ENCODE measurements at places on chromosomes 13 and 19. TPM values are rescaled to one million over a fixed set of nuclear protein-coding genes. Genes with fewer than 3 reads are reported as not detected.

DNA sequence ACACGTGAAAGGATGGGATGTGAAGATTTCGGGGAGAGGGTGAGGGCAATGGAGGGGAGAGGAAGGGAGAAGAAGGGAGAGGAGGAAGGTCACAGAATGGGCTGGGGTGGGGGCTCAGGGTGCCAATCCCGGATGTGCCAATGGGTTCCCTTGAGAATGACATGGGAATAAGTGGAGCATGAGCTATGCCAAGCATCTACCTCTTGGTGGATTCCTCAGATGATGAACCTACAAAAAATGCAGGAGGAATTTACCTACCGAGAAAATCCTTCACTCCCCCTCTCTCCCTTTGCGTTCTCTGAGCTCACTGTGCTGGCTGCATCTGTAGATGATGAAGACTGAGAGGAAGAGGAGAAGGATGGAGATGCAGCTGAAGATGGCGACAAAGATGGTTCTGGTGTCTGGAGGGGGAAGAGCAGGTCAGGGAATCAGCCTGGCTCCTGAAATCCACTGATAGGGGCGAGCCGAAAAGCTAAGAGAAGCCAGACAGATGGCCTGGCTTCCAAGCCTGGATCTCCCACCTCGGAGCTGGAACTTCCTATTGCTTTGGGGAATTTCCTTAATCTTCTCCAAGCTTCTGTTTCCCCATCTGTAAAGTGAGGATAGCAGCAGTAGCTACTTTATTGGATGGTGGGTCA, 21.6 kb downstream of the VSTM1 start:
- no peaks in the 10 kb centered on the region for H3K4me1 ChIP-seq
- DNase-seq = no peak
- H3K4me3 ChIP-seq = no peak overlapping the region
- H3K27ac ChIP-seq = no peak overlapping the region
- H3K27me3 ChIP-seq = no peaks in the 10 kb centered on the region

DNA sequence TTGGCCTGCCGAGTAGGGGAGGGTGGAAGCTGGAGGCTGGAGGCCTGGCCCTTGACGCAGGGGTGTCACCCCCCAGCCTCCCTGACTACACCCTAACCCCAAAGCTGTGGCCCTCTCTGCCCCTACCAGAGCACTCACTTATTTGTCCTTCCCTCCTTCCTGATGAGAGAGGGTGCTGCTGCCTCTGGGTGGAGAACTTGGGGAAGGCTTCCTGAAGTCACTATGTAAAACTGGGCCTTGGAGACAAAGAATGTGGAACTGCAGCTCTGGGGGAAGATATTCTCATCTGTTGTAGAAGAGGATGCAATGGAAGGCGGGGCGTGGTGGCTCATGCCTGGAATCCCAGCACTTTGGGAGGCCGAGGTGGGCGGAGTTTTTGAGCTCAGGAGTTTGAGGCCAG, 485.2 kb downstream of the ZNF536 start:
- H3K27ac ChIP-seq = no peak overlapping the region
- DNase-seq = no peak
- H3K4me3 ChIP-seq = no peak overlapping the region
- no peaks in the 10 kb centered on the region for H3K27me3 ChIP-seq
- H3K36me3 ChIP-seq = no peaks in the 10 kb centered on the region

GRCh38 chr13:99864627-99864990, 107.0 kb downstream of the ZIC5 start:
- no peak for DNase-seq
- H3K4me1 ChIP-seq = no peaks in the 10 kb centered on the region
- H3K36me3 ChIP-seq = no peaks in the 10 kb centered on the region
- H3K4me3 ChIP-seq = no peak overlapping the region

DNA sequence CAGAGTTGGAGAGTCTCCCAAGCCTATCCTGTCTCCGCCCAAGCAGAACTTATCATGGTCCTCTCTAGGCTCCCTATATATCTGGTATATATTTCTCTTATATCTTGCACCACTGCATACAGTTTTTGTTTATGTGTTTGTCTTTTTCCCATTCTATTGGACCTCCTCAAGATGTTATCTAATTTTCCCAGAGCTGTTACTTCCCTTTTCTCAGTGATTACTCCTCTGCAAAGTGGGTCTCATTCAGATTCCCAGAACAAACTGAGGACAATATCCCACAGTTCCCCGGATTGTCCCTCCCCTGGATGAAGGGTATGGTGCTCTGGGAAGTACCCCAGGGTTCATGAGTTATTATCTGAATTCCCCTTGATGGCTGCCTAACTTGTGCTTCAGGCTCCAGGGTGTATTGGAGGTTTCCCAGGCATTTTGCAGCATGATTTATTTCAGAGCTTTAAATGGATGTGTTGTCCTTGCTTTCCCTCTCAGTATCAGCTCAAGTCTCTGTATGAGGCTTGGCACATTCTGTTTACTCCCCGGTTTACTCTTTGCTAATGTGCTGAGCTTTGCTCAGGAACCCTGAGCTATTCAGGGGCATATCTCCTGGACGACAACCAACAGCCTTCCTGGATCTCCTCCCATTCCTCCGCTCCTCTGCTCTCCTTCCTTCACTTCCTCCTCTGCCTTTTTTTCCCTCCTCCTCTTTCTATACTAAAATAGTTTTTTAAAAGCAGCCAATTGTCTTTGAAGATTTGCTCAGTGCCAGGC, 329.3 kb downstream of the SPRY2 start:
- no peaks in the 10 kb centered on the region for H3K36me3 ChIP-seq
- peaks cover 6% of the 10 kb centered on the region for H3K4me1 ChIP-seq
- no peak overlapping the region for H3K4me3 ChIP-seq
- H3K27ac ChIP-seq = no peak overlapping the region
- DNase-seq = no peak

Gene ZNF490
- total RNA-seq = 5.3 TPM

DNA sequence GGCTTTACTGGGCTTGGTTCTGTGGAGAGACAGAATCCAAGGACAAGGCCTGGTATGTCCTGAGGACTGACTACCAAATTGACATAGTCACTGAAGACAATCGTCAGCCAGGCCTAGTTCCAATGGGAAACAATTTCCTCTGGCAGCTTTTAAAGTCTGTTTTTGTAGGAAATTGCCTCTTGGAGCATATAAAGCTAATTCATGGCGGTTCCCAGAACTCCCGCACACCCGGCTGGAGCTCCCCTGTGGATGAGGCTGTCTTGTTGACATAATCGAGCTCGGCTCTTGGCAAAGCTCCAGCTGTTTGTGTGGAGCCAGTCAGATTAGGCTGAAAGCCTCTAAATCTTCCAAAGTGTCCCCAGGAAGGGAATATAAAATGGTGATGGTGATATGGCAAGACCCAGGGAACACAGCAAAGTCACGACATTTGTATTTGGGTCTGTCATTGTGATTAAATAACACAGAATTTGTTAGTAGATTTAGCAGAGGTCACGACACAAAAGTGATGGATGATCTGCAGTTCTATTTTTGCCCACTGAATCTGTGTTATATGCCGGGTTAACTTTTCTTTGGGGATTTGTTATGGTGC, 395.0 kb downstream of the PCDH9 start:
- H3K27ac ChIP-seq = no peak overlapping the region
- peak; percentile 64 for DNase-seq
- no peak overlapping the region for H3K4me3 ChIP-seq
- no peaks in the 10 kb centered on the region for H3K36me3 ChIP-seq

DNA sequence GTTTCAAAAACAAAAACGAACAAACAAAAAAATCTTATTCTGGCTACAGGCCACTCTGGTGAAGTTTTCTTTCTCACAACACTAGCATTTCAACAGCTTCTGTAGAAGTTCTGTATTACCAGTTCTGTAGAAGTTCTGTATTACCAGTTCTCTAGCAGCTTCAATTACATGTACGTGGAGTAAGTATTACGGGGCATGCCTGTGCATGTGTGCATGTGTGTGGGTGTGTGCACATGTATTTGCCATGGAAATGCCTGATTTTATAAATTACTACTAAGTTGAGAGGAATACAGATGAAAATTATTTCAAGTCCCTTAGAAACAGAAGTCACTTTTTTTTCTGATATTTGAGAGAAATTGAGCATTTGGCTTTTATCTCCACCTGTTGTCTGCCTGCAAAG, 414.2 kb downstream of the FOXO1 start:
- no peaks in the 10 kb centered on the region for H3K27me3 ChIP-seq
- H3K4me1 ChIP-seq = peaks cover 12% of the 10 kb centered on the region
- no peak overlapping the region for H3K4me3 ChIP-seq
- H3K36me3 ChIP-seq = no peaks in the 10 kb centered on the region
- peak overlapping the region; percentile 19 for H3K27ac ChIP-seq

Gene GNA15
- total RNA-seq = 4.8 TPM

Gene TLE2
- 41.2 TPM for total RNA-seq

Gene GPR183
- 3.6 TPM for total RNA-seq

Gene RFPL4A
- not detected for total RNA-seq

- H3K4me3 ChIP-seq = no peak overlapping the region
- H3K4me1 ChIP-seq = peaks cover 6% of the 10 kb centered on the region
- H3K36me3 ChIP-seq = no peaks in the 10 kb centered on the region
- DNase-seq = no peak
Measured at GRCh38 chr13:48493066-48493765, 39.7 kb downstream of the RCBTB2 start.

- peak overlapping the region; percentile 44 for H3K4me3 ChIP-seq
- H3K27ac ChIP-seq = peak overlapping the region; percentile 95
- H3K27me3 ChIP-seq = no peaks in the 10 kb centered on the region
- no peaks in the 10 kb centered on the region for H3K36me3 ChIP-seq
- DNase-seq = no peak
Measured at GRCh38 chr19:38263689-38264485, 486 bp upstream of the SPINT2 start.

GRCh38 chr13:99809496-99809895, 162.1 kb downstream of the ZIC5 start:
- H3K4me3 ChIP-seq = no peak overlapping the region
- no peak overlapping the region for H3K27ac ChIP-seq
- no peak for DNase-seq
- no peaks in the 10 kb centered on the region for H3K4me1 ChIP-seq
- H3K27me3 ChIP-seq = no peaks in the 10 kb centered on the region

- H3K36me3 ChIP-seq = no peaks in the 10 kb centered on the region
- no peaks in the 10 kb centered on the region for H3K27me3 ChIP-seq
- H3K4me1 ChIP-seq = peaks cover 8% of the 10 kb centered on the region
- peak within 1 kb of the TSS; percentile 85 for H3K4me3 ChIP-seq
- DNase-seq = peak; percentile 66
Measured at GRCh38 chr19:58228585-58229254, at the start of gene ZNF544. ZNF544 (plus strand) TSS chr19:58228914; CDS start chr19:58244024, 15,110 bp downstream.

GRCh38 chr19:1028062-1028926, 1.9 kb downstream of the CNN2 start:
- no peaks in the 10 kb centered on the region for H3K36me3 ChIP-seq
- peak overlapping the region; percentile 87 for H3K27ac ChIP-seq
- no peaks in the 10 kb centered on the region for H3K27me3 ChIP-seq
- H3K4me1 ChIP-seq = peaks cover 8% of the 10 kb centered on the region
- peak overlapping the region; percentile 83 for H3K4me3 ChIP-seq

DNA sequence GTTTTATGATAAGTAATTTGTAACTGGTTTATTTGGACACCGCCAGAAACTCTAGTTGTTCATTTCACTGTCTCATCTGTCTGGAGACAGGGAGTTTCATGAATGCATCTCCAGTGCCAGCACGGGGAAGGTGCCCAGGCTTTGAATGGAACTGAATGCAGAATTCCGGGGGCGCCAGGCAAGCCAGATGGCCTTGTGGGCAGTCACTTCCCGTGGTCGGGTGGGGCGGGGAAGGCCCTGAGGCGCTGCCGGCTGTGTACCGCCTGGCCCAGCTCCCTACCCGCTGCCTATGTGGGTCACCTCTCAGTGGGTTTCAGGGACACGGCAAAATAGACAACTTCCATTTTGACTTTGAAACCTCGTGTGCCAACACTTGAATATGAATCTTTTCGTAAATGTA, 28.8 kb upstream of the MCF2L start:
- H3K27ac ChIP-seq = no peak overlapping the region
- no peaks in the 10 kb centered on the region for H3K27me3 ChIP-seq
- no peak for DNase-seq

Gene C19orf44
- total RNA-seq = 10.5 TPM

DNA sequence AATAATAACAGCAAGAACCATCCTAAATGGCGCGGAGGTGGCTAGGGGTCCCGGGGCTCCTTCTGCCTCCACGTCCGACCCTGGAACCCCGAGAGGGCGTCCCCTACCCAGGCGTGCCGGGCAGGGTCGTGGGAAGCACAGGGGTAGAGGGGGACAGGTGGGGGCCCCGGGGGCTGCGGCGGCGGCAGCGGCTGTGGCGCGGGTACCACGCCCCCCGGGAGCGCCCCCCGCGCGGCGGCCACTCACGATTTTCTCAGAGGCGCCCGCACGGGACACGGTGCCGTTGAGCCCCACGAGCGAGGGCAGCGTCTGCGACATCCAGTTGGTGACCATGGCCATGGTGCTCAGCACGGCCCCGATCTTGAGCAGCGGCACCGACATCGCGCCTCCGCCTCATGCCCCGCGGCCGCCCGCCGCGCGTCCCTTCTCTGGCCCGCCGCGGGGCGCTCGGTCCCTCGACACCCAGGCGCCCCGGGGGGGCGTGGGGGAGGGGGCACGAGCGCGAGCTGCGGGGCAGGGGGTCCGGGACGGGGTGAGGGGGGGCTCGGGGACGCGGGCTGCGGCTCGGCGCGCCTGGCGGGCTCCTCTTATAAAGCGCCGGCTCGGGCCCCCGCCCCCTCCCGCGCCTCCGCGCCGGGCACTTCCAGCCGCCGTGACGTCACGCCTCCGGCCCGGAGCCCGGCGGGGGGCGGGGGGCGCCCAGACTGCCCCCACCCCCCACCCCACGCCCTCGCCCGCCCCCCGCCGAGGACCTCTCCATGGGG, 22.9 kb downstream of the OLFM2 start:
- no peak overlapping the region for H3K27ac ChIP-seq
- DNase-seq = no peak
- no peaks in the 10 kb centered on the region for H3K27me3 ChIP-seq

DNA sequence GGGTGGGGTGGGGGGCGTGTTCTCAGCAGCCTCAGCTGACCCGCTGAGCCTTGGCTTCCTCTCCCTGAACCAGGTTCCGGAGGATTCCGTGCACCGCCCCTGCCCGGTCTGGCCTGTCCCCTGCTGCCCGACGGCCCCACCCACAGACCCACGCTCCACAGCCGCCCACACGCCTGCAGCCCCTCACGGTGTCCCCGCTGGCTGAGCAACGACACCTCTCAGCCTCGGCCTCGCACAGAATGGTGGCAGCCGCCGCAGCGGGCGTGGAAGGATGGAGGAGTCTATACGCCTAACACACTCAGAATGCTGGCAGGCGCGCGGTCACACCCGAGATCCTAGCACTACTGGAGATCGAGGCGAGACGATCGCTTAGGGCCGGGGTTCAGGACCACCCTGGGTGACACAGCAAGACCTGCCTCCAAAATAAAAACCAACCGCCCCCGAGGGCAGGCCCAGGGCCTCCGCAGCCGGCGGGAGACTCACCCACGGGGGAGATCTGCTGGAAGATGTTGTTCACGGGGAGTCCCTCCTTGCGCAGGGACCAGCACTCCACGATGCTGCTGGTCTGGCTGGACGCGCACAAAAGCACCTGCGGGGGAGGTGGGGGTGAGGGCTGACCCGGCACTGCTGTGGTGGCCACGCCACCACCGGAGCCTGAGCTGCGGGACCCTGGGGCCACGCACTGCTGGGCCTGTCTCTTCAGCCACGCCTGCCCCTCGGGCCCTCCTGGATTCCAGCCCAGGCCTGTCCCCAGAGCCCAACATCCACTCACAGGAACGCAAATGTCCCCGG, 8.4 kb downstream of the MED16 start:
- H3K4me1 ChIP-seq = no peaks in the 10 kb centered on the region
- H3K27me3 ChIP-seq = no peaks in the 10 kb centered on the region
- no peak overlapping the region for H3K4me3 ChIP-seq
- DNase-seq = no peak
- H3K36me3 ChIP-seq = no peaks in the 10 kb centered on the region
- no peak overlapping the region for H3K27ac ChIP-seq

Gene LILRB5
- total RNA-seq = 4.1 TPM

Gene MEDAG
- 4.2 TPM for total RNA-seq

Gene SIGLEC7
- total RNA-seq = 2.0 TPM

Gene RDH8
- total RNA-seq = not detected

Measured in ovary (tissue), 10 donors.